ENCODE measurements at places on chromosomes 2 and 18.

DNA sequence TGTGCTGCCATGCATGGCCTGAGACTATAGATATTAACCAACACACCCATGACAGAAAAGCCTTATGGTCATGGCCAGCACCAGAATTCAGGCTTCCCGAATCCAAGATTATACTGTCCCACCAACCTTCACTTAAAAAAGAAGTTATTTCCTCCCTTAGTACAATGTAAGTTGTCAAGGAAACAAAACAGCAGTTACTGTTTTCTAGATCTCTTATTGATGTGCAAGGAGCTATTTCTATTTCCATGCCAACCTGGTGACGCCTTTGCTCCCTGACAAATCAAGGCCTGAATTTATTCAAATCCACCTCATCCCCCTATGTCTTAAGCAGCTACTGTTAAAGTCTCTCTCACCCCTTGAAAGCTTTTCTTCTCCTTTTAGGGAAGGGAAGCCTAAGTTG, 249.3 kb downstream of the ZNF521 start:
- DNase-seq = no peak

- DNase-seq = no peak
Measured at GRCh38 chr2:61262699-61263098, 100.7 kb downstream of the C2orf74 start.

GRCh38 chr2:128277961-128278681, 40.5 kb downstream of the HS6ST1 start:
- no peak for DNase-seq

GRCh38 chr18:31677592-31677991, 6.8 kb downstream of the B4GALT6 start:
- no peak for DNase-seq

DNA sequence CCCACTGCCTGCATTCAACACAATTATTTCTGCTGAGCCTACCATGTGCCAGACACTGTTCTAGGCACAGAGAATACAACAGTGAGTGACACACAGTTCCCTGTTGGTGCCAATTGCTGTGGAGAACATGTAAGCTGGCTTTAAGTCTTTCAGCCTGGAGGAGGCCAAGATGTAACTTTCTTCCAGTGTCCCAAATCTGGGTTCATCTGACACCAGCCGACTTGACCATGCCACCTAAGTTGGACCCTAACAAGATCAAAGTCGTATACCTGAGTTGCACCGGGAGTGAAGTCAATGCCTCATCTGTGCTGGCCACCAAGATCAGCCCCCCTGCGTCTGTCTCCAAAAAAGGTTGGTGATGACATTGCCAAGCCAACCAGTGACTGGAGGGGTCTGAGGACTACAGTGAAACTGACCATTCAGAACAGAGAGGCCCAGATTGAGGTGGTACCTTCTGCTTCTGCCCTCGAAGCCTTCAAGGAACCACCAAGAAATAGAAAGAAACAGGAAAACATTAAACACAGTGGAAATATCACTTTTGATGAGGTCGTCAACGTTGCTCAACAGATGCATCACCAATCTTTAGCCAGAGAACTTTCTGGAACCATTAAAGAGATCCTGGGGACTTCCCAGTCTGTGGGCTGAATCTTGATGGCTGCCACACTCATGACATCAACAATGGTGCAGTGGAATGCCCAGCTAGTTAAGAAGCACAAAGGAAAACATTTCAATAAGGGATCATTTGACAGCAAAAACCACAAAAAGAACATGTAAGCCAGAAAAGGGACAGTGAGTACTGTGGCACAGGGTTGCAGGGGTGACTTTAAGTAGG, 6.3 kb downstream of the TRABD2A start:
- no peak for DNase-seq

DNA sequence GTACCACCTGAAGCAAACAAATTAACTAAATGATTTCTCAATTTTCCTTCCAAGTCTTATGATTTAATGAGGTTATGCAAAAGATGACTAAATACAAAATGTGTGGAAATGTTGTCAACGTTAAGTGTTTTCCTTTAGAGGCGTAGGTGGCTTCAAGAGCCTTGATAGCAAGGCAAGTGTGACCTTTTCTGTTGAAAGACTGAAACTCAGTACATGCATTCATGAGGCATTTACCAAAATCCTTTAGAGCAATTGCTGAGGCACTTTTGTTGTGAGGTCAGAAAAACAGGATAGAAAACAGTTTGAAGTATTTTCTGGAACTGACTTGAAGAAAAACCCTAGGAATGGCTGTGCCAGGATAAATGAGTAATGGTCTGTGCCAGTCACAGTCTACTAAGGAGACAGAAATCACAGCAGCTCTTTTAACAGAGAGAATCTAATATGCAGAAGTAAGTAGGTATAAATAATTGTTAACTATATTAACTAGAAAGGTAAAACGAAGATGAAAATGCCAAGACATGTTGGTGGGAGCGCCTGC, 326.5 kb upstream of the CDH20 start:
- no peak for DNase-seq

All from stimulated activated CD4-positive, alpha-beta T cell treated with anti-CD3 and anti-CD28 coated beads, Interleukin-1b, Interleukin-23, amount 100 ng/mL, for 24 hours (primary cell).